ENCODE measurements at places on chromosomes 3 and 15.

- DNase-seq = no peak
Observed at GRCh38 chr3:177538750-177539730, 341.8 kb upstream of the TBL1XR1 start.

- DNase-seq = no peak
Observed at GRCh38 chr3:168497741-168498140, 402.0 kb upstream of the GOLIM4 start.

DNA sequence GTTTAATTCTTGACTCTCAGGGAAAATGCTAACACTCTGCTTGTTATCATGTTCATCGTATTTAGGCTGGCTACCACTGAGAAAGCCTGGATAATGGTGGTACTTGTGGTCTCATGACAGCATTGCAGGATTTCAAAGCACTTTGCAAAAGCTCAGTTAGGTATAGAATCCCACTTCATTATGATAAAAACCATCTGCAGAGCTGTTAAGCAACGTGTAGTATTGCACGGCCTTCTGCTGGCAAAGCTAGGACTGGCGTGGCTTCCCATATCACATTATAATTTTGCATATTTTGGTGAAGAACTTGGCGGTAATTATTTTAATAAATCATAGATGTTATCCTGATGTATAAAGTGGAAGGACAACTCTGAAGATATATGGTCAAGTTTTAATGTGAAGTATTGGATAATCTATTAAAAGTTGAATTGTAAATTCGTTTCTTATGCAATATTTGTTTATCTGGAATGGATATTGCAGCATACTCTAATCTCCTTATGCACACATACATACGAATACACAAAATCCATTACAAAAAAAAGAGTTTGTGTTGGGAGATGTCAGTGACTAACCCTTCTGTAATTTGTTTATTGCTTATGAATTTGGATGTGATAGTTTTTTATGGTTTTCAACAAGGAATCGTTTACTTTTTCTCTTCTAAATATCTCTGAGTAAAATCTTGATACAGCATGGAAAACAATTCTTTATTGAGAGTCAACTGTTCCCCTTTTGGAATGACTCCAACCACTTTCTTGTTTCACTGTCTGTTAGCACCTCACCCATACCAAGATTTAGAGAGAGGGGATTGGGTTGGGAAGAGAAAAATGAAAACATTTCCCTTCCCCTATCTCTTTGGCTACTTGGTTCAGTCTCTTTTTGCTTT lies 9.2 kb downstream of the RAB8B start:
- no peak for DNase-seq

DNA sequence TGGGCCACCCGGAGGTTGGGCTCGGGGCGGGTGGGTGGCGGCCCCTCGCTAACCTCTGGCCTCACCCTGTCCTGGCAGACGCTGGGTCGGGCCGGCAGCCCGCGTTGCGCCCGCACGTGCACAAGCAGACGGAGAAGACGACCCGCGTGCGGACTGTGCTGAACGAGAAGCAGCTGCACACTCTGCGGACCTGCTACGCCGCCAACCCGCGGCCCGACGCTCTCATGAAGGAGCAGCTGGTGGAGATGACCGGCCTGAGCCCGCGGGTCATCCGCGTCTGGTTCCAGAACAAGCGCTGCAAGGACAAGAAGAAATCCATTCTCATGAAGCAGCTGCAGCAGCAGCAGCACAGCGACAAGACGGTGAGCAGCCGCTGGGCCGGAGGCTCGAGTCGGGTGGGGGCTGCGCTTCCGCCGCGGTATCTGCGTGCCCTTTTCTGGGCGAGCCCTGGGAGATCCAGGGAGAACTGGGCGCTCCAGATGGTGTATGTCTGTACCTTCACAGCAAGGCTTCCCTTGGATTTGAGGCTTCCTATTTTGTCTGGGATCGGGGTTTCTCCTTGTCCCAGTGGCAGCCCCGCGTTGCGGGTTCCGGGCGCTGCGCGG lies 3.7 kb downstream of the ISL2 start:
- DNase-seq = no peak

GRCh38 chr3:190762801-190763200 lies 99.7 kb downstream of the GMNC start:
- no peak for DNase-seq

GRCh38 chr3:29453284-29454001 lies 172.6 kb downstream of the RBMS3 start:
- DNase-seq = no peak

DNA sequence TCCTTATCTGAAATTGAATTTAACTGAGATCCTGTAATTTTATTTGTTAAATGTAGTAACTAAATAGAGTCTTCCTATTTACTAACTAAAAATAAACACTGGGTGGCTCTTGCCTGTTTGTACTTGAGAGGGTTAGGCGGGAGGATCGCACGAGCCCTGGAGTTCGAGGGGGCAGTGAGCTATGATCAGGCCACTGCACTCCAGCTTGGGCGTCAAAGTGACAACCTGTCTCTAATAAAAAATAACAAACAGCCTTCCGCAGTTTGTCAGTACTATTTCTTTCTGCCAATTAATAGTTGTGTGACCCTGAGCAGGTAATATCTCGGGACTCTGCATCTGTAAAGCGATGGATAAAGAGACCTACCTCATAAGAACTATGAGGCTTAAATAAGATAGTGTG lies 768 bp upstream of the PDE12 start:
- DNase-seq = no peak

DNA sequence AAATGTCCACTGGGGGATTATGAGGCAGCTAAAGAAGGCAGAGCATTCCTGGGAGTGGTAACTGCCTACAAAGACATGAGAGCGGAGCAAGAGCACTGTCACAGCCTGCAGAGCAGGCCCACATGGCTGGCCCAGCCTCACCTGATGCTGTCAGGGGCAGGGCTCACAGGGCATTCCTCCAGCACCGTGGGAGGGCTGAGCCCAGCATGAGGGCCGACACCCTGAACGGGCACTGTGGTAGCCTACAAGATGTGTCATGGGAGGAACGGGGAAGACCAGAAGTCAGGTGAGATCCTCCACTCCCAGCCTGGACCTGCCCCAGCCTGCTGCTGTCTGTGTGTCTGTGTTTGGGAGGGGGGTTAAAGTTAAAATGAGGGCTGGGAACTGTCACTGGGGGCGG lies 30.1 kb downstream of the CCDC12 start:
- no peak for DNase-seq

DNA sequence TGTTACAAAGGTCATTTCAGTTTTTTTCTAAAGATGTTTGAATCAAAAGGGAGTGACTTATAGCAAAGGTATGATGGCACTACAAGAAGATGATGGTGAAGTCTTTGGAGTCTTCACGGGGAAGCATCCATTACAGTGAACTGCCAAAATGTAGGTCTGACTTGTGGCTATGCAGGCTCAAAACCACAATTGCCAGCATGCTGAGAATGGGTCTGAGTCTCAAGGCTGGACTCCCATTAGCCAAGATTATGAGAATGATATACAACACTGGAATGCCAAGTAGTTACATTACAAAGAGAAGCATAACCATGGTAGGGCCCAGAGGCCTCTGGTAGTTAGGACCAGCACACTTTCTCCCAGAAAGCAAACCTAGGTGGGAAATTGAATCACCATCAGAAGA lies 194.2 kb downstream of the MTHFS start:
- DNase-seq = no peak

DNA sequence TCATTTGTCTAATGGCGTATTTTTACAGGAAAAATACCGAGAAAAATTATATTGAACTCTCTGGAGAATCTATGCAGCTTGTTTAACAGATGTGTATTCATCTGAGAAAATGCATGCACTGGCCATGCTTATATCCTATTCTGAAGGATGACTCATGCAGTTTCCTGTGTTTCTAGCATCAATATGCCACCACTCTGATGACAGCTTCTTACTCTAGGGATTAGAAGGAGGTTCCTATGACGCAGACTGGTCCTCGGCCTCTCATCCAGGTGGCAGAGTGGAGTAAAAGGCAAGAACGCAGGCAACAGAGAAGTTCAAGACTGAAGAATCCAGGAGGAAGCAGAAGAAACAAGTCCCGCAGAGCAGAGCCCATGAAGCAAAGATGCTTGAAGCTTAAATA lies 910.0 kb upstream of the ROBO1 start:
- DNase-seq = no peak

DNA sequence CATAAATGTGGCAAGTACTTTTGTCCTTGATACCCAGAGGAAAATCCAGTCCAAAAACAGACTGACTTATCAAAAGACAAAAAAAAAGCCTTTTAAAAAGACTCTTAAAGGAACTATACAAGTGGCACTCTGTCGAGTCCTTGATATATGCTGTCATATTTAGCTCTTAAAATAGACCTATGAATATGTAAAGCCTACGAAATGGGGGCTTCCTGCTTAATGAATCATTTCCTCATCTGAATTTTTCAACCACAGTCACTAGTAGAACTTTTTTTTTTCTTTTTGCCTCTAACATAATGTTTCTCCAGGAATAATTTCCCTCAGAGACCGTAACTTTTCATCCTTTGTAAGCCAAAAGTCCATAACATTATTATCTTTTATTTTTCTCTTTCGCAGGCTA lies 95.8 kb downstream of the P3H2 start:
- no peak for DNase-seq

DNA sequence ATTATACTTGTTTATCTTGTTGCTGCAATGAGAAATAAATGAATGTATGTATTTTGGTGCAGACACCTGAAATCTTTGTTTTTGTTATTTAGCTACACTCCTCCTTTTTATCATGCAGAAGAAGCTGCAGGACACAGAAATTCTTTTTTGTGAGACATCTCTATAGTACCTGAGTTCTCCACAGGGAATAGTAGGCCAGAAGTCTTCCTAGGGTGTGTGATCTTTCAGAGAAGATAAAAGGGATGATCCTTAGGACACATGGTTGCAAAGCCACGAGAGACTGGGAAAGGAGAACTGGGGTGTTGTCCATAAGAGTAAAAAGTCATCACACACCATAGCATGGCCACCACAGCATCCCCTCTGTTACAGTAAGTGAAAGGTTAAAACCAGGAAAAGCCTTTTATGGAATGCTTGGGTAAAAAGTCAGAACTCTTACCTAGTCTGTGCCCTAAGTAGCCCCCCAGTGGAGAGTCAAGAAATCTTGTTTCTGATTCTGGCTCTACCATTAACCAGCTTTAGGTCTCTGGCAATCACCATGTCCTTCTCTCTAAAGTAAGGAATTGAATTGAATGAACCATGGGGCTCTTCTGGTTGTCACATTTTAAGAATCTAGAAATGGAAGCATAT lies 31.9 kb upstream of the ADGRG7 start:
- DNase-seq = no peak

GRCh38 chr3:99529265-99529664 lies 109.1 kb upstream of the COL8A1 start:
- DNase-seq = no peak

GRCh38 chr3:137709011-137709601 lies 55.0 kb upstream of the SOX14 start:
- DNase-seq = no peak

DNA sequence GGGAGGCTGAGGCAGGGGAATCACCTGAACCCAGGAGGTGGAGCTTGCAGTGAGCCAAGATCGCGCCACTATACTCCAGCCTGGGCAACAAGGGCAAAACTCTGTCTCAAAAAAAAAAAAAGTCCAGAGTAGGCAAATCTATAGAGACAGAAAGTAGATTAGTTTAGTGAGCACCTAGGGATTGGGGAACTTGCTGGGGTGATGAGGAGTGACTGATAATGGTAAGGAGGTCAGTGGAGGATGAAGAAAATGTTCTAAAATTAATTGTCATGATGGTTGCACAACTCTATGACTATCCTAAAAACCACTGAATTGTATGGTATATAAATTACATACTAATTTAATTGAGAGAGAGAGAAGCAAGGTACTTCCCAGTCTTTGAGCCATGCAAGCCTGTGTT lies 27.8 kb upstream of the LYZL4 start:
- no peak for DNase-seq

GRCh38 chr3:188656196-188656982 lies 502.4 kb downstream of the LPP start:
- no peak for DNase-seq

DNA sequence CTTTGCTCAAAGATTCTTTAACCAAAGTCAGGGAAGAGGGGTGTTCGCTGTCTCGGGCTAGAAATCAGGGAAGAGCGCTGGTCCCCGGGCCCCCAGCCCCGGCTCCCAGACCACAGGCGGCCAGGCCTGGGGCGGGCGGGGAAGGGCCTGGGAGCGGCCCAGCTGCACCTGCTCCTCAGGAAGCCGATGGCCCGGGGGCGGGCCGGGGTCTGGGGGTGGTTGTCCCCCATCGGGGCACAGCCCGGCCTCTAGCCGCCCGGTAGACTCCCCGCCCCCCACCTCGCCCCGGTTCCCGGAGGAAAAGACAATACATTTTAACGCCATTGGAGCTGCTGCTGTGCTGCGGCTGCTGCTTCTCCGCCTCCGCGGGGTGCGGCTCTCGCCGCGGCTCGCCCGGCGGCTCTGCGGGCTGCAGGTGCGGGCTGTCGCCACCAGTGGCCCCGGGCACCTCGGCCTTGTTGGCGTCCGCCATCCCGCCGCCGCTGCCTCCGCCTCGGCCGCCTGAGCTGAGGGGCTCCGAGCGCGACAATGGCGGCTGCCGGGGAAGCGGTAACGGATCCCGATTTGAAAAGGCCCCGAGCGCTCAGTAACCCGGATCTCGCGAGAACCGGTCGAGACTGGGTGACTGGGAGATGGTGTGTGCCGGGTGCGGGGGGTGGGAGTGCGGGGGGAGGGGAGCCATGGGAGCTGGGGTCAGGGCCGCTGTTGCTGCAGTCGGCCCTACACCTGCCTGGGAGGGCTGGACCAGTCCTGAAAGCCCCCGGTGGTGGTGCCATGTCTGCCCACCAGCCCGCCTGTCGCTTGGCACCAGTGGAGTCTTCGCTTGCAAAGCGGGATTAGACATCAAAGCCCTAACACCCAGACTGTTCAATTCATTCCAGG lies at the start of gene MYEF2:
Gene MYEF2 (minus strand): TSS at position 530 of the 882 bp plus-strand sequence. CDS start 58 bp downstream, at position 472.
- peak; percentile 21 for DNase-seq

DNA sequence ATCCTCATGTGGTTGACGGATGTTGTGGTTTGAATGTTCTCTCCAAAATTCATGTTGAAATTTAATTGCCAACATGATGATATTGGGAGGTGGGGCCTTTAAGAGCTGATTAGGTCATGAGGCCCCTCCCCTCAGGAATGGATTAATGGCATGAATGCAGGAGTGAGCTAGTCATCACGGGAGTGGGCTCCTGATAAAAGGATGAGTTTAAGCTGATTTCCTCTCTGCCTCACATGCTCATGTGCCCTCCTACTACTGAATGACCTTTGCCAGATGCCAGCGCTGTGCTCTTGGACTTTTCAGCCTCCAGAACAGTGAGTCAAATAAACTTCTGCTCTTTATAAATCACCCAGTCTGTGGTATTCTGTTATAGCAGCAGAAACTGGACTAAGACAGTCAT lies 111.2 kb downstream of the MYO5A start:
- DNase-seq = no peak

- no peak for DNase-seq
Observed at GRCh38 chr3:135165260-135165659, 370.2 kb downstream of the EPHB1 start.

- no peak for DNase-seq
Observed at GRCh38 chr3:192830291-192831110, 87.2 kb downstream of the MB21D2 start.

DNA sequence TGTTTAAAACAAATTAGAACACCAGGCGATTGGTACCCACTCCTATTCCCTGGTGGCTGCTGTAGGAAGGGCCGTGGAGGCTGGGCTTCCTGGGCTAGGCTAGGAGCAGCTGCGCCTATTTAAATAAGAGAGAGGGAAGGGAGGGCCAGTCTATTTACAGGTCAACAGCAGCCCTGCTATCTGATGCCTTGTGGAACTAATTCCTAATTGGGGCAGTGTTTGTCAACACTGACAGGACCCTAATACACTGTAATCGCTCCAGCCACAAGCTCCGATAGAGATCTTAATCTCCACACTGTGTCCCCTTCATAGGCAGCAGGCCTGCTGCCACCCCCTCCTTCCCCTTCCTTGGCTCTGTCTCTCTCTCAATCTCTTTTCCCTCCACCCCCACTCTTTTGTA lies 116.9 kb upstream of the SOX14 start:
- DNase-seq = no peak

Data from NCI-H1417 treated with DMSO at 0.1 percent for 48 hours (cell line).